Occipital lobe (tissue), 3 donors: ENCODE measurements at places on chromosomes 1 and 21.

GRCh38 chr1:185795181-185795580, 61.0 kb downstream of the HMCN1 start:
- no peak for DNase-seq

GRCh38 chr1:59635097-59635496, 179.7 kb upstream of the HOOK1 start:
- no peak for DNase-seq

DNA sequence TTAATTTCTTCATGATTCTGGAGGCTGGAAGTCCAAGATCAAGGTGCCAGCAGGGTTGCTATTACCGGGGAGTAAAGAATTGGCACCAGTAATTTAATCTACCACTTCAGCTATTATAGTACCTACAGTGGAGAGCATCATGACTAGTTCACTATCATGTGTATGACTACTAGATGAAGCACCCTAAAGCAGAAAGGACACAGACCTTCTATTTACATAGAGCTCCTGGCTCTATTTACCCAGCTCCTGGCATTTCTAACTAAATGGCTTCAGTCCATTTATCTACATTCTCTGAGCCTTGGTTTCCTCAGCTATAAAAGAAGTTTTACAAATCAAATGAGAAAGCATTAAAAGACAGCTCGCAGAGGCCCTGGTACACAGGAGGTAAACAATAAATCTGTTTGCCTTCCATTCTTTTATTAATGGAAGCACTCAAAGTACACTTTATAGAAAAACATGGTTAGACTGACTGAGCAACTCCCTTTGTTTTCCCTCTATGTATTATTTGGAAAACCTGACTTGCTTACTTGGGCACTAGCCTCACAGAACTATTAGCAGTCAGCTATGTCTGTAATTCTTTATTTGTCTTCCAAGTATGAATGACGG, 203.0 kb downstream of the SLC35F3 start:
- DNase-seq = no peak

DNA sequence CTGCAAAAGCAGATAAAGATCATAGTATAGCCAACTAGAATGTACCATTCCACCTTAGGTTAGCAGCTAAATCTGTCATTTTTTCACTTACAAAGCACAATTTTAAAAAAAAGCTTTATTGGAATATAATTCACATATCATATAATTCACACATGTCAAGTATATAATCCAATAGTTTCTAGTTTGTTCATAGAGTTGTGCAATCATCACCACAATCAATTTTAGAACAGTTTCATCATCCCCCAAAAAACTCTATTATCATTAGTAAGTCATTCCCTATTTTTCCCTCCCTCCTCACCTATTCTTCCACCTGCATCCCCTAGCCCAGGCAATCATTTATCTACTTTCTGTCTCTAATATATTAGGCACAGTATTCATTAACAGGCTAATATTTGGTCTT, 32.0 kb upstream of the INSL5 start:
- DNase-seq = no peak

DNA sequence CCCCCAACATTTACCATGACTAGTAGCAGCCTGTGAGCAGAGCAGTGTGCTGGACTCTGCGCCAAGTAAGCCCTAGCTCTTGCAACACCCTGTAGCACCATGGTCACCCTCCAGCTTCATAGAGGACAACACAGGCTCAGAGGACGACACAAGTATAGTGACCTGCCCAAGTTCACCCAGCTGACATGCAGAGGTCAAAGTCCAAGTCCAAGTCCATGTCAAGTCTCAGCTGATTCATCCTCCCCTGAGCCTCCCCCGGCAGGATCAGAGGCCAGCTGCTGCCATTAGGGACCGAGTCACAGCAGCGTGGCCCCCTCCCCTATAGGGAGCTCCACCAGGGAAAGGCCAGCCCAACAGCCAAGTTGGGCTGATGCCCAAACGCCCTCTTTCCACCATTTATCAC, 15.9 kb downstream of the SDC3 start:
- DNase-seq = no peak

DNA sequence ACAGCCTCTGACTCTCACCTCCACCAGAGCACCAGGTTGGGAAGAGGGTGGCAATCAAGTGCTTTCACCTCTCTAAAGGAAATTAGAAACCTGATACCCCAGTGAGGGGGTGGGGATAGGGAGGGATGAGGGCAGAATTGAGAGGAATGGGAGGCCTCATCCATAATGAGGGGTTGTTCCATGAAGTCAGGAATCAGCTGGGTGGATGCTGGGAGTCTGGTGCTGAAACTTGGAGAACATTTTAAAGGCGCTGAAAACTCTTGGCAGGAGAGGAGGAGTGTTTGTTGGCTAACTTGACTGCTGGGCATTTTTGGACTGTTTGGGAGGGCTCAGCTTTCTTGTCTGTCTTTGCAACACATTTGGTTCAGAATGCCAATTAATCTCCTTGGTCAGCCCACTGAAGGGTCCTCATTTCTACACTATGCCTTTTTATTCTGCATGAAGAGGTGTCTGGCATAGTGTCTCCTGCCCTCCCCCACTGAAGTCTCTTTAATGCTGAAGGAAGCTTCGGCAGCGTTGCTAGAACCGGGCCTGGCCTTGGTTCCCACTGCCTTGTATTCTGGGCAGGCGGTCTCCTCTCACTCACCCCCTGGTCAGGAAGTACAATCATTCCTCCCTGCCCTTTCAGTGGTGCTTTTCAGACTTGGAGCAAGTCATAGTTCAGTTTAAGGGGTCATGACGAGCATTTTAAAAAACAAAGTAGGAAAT, 2.2 kb downstream of the PHGDH start:
- no peak for DNase-seq

DNA sequence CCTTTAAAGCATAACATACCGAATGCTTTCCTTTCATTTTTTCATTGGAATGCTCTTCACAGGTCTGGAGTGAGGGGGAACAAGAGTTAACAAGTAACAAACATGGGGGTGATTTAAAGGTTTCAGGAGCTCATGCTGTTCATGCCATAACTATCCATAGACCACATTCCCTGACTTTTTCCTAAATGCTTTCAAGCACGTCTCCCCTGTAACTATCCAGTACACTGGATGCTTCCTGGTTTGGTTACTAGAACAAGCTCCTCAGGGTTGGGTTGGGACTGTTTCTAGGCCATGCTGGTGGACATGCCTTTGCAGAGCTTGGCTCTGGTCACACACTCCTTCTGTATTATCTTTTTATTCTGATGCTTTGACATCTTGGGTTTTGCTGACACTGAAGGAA, 38.6 kb downstream of the KCNK1 start:
- DNase-seq = no peak

DNA sequence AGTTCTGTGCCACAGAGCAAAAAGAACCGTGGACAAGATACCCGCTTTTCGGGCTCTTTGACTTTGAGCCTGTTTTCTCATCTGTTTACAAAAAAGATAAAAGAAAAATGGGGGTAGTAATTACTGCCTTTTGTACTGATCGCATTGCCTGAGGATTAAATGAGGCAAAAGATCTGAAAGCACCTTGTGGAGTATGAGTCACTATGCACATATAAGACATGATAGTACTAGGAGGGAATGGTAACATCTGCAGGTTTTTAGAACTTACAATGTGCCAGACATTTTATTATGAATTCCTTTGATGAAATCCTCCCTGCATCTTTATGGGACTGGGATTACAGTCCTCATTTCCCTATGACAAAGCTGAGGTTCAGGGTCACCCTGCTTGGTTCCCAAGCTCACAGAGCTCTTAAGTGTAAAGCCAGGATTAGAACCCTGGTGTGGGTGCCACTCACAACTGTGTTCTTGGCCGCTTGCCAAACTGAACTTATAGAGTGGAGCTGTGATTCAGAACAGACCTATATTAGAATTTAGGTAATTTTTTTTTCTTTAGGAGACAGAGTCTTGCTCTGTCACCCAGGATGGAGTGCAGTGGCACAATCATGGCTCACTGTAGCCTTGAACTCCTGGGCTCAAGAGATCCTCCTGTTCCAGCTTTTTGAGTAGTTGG, 1.8 kb downstream of the DISC1 start:
- DNase-seq = no peak

- no peak for DNase-seq
Measured at GRCh38 chr1:151565502-151566189, 25.5 kb downstream of the TUFT1 start.

DNA sequence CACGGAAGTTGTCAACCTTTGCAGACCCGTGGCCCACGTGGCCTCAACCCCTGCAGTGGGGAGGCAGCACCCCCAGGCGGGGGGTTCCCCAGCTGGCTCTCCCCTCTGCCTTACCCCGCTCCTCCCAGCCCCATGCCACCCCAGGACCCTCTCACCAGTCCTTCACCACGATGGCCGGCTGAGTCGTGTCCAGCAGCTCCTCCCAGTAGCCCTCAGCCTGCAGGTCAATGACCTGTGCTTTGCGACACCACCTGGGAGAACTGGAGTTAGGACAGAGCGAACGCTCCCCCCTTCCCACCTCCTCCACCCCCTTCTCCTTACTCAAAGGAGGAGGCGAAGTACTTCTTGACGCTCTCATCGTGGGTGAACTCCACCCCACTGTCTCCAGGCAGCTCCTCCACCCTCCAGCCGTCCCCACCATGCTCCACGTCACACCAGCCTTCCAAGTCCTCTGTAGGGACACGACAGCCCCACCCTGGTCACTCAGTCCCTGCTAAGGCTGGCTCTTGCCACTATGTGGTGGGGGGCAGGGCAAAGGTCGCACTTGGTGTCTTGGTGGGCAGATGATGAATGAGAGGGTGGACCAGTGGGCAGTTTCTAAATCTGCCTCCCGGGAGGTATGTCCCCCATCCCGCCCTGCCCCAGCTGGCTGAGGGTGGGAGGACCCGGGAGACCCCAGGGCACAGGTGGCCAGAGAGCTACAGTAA, 4.5 kb downstream of the FBXO2 start:
- DNase-seq = no peak

DNA sequence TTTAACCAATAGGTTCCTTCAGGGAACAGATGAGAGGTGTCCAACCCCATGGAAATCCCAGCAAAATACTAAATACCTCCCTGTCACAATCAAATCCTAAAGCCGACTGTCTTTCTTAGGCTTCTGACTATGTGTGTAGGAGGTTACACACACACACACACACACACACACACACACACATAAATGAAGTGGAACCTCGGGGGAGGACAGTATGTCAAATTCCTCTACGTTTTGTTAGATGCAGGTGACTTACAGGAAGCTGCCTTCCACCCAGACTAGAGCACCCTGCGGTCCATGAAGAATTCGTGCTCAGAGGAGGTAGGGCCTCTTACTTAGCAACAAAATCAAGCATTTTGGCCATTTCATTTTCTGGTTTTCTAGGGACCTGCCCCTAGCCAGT, 16.4 kb downstream of the RSPH1 start:
- no peak for DNase-seq

DNA sequence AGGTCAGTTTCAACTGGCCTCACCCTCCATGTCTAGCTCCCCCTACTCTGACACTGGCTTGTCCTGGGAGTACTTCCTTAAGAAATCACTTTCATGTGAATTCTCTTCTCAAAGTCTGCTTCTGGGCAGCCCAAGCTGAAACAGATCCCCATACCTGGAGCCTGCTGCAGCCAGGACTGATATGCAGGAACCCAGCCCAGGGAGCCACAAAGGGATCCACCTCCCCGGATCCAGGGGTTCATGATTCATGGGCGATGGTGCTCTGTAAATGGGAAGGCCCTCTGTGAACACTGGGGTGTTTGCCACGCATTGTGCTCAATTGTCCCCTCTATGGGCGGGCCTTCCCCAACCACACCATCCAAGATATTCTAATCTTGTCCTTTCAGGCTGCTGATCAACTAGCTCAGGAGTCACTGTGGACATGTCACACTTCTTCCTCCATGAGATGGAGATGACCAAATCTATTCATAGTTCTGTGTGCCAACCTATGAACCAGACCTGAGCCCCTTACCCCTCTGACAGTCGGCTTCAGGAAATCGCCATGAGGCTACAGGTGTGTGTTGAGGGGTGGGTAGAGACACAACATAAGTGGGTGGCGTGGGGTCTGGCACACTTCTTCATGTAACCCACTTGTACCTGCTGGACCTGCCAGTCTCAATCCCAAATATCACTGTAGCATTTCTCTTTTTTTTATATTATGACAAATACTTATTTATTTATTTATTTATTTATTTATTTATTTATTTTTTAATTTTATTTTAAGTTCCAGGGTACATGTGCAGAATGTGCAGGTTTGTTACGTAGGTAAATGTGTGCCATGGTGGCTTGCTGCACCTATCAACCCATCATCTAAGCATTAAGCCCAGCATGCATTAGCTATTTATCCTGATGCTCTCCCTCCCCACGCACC, 41.8 kb downstream of the RUNX3 start:
- DNase-seq = no peak

DNA sequence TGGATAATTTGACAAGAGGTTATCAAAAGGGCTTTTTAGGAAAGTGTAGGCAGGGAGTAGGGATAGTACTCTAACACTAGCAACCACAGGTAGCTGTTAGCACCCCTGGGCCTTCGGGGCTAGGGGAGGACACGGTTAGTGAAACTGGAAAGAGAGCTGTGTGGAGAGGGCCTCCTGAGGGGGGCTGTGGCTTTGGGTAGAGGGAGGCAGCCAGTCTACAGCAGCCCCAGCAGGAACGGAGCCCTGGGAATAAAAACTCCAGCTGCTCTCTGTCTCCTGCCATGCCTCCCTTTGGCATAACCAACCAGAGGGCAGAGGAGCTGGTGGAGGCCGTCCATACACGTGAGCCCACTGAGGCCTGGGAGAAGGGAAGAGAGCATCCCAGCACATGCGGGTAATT, 223.2 kb downstream of the FOXD2 start:
- DNase-seq = no peak

DNA sequence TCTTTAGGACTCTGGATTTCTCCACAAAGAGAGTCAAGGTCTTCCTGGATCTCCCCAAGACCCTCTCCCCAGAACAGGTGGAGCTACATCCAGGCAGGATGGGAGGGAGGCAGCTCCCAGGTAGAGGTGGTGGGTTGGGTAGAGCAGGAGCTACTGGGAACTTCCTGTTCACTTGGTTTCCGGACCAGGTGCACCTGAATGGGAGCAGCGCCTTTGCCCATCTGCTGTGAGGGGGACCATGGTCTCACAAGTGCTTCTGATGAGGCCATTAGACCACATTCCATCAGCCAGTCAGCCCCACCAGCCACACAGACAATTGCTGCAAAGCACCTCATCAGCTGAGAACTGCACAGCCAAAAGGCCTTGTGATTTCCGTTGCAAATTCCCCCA, 188.8 kb downstream of the MATN1 start:
- no peak for DNase-seq
